ENCODE measurements at places on chromosomes 12 and 14.

DNA sequence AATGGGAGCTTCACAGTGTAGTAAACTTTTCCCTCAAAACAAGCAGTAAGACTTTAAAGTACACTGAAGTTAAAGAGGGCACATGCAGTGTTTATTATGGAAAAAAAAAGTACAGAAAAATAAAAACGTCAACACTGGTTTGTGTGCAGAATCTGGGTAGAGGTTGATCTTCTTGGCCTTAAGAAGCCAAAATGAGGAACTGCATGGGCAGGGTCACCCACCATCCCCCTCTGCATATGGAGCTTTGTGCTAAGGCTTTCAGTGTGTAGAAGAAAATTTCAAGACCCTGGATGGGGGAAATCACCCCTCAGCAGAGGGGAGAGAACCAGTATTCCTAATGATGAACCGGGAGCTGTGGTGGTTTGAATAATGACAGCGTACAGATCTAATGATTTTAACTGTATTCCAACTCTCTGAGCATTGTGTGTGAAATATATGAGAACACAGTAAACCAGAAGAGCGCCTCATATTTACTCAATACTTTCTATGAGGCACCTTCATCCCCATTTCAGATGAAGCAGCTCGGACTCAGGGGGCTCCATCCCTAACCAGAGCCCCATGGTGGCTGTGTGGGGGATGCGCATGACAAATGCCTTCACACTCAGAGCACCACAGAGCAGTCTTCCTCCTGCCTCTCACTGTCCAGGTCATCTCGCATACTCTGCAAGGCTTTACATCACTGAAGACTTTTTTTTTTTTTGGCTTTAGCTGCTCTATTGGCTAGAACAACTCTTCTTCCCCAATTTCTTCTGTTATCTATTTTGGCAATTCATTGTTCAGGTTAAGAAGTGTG is 33.4 kb downstream of the ACADS start:
- DNase-seq, result no peak

DNA sequence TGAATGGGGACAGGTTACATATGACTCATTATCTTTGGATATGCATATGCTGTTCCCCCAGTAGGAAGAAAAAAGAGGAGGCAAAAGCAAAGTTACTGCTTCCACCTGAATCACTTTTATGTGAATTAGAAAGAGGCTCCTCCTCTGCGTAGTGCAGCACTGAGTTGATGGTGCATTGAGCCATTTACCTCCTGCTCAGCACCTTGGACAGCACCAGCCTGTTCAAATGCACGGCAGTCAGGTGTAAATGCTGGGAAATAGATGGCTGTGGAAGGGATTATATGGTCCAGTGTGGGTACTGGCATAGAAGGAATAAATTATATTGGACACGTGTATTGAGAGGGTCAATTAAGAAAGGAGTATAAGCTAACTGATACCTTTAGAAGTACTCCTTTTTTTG is 541.9 kb upstream of the SEL1L start:
- DNase-seq, result no peak

- no peak for DNase-seq
Observed at GRCh38 chr14:45641541-45641940, 388.5 kb upstream of the MIS18BP1 start.

DNA sequence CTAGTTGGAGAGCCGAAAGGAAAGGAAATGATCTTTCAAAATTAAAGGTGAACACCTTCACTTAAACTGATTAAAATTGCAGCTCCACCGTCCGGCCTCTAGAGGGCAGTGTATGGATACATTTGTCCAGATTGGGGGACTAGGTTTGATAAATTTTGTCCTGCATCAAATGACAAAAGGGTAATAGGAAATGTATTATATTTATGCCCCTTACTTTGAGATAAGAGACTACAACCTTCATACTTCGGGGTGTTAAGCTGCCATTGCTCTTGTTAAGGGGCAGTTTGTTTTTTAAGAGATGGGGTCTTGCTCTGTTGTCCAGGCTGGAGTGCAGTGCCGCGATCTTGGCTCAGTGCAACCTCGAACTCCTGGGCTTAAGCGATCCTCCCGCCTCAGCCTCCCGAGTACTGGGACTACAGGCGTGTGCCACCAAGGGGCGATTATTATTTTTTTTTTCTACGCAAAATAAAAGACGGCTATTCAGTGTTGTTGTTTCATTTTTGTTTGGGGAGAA is 818 bp upstream of the SUOX start:
- DNase-seq, result no peak

DNA sequence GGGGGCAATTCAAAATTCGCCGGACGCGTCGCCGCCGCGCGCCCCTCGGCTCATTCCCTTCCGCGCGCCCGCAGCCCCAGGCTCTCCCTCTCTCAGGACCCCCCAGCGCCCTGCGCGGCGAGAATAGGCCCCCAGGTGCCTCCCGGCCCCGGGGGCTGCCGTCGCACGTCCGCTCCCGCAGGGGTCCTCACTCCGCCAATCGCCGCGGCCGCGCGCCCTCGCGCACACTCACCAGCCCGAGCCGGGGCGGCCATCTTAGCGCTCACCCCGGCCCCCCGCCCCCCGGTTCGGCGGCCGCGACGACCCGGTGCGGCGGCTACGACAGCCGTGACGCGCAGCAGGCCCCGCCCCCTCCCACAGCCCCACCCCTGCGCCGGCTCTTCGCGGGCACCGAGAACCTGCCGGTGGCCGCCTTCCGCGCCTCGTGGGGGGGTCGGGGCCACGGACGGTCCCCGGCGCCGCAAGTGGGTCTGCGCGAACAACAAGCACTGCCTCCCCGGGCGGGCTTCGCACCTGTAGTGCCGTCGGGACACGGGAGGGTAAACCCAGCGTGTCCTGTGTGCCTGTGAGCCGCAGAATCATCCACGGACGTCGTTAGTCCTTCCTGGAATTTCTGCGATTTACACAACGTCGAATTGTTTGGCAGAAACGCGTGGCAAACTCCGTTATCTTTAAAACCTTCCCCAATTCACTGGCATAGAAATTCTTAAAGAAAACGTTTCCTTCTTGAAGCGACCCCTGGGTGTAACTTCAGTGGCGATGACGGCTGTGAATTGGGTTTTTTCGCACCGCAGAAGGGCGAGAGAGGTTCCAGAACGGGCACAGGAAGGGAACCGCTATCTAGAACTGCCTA is 2.5 kb downstream of the USP44 start:
- DNase-seq, result no peak

DNA sequence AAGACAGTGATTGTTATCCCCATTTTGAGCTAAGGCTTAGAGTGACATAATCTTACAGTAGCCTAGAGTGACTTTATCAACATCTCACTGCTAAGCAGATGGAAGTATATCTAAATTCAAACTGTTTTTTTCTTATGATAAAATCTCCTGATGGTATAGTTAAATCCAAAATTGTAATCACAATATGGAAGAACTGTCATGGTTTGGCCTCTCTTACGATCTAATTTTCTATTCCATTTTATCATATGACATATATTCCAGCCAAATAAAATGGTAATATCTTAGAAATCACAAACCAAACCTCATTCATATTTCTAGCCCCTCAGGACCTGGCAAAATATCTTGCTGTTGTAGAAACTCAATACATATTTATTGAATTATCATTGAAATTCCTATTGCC is 864.7 kb downstream of the SLC6A15 start:
- DNase-seq, result no peak

DNA sequence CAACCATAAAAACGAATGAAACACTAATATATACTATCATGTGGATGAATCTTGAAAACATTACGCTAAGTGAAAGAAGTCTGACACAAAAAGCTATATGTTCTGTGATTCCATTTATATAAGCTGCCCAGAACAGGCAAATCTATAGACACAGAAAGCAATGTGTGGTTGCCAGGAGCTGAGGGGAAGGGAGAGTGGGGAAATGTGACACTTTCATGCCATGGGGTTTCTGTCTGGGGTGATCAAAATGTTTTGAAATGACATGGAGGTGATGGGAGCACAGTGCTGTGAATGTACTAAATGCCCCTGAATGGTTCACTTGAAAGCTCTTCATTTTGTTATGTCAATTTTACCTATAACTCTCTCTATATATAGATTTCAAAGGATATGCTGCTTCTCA is 30.1 kb downstream of the ATG14 start:
- no peak for DNase-seq

- peak; percentile 35 for DNase-seq
Observed at GRCh38 chr12:55830601-55831446, 1.4 kb upstream of the DNAJC14 start.

DNA sequence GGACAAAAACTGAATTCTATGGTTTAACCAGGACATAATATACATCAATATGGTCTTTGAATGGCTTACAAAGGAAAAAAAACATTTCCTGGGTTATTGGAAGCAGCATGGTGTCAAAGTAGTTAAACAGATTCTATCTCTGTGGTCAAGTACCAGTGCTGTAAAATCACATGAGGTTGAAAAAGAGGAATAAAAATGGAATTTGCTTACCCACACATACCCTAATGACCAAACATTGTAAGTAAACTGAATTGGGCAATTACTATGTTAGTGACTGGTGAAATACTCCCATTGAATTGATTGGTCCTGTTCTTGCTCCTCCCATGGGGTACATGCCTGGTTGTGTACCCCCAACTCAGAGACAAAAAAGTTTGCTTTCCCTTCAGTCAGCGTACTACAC is 19.6 kb downstream of the IFNG start:
- DNase-seq, result no peak

- DNase-seq, result no peak
Observed at GRCh38 chr14:50823762-50824636, 7.0 kb downstream of the NIN start.

DNA sequence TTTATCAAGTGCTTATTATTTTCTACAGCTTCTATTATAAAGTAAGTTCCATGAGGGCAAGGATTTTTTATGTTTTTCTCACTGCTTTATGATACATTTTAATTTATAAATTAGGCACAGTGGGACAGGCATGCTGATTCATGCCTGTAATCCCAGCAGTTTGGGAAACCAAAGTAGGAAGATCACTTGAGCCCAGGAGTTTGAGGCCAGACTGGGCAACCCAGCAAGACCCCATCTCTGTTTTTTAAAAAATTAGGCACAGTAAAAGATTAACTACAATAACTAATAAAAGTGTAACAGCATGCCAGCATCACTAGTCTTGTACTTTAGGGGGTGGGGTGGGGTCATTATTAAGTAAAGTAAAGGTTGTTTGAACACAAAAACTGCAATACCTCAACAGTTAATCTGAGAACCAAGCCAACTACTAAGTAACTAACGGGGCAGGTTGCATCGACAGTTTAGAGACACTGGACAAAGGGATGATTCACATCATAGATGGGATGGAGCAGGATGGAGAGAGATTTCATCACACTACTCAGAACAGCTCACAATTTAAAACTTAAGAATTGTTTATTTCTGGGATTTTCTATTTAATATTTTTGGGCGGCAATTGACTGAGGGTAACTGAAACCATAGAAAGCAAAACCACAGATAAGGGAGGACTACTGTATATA is 119.5 kb downstream of the PLEKHA5 start:
- DNase-seq, result peak; percentile 40

GRCh38 chr12:19095331-19095730 is 34.2 kb upstream of the PLEKHA5 start:
- no peak for DNase-seq

DNA sequence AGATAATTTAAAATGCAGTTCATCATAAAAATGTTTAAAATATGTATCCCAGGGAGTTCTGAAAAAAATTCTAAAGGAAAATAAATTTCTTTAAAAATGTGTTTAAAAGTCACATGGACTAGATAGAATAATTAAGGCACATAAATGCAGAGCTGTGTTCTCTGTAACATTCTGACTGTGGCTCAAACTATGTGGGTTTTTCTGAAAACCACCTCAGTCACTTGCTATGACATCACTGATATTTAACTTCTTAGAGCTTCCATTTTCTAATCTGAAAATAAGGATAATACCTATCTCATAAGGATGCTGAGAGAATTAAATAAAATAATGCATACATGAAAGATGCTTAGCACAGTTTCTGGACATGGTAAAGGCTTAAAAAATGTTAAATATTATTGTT is 107.3 kb downstream of the SLC41A2 start:
- DNase-seq, result no peak

GRCh38 chr12:18443768-18444437 is 182.6 kb downstream of the PIK3C2G start:
- DNase-seq, result no peak

DNA sequence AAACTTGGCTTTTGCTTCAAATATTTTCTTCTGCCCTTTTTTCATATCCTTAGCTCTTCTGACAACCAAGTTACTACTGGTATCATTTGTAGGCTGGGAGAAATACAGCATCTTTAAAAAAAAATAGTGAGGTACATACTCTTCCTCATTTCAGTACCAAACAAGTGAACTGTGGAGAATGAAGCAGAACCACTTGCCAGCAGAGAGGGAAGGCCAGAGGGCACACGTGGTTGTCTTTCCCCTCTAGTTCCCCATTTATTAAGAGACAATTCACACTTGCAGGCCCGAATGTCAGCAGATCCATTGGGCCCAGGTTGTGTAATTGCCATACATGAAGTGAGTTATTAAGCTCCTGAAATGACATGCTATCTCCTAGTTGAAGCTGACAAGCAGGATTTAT is 3.2 kb downstream of the SUSD6 start:
- DNase-seq, result no peak

DNA sequence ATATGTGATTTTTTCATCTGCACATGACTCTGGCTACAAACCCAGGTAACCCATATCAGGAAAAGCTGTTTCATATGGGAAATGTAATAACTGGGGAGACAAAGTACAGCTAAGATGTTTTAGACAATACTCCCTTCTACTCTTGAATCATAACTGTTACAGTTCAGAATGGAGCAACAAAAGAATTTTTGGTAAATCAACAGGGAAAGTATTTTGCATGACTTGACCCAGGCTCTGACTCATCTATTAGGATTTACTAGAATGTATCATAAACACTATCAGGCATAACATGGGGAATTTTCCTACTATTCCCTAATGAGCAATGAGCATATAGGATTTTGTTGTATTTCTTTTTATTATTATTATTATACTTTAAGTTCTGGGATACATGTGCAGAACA is 553.0 kb downstream of the SLC16A7 start:
- DNase-seq, result peak; percentile 93

DNA sequence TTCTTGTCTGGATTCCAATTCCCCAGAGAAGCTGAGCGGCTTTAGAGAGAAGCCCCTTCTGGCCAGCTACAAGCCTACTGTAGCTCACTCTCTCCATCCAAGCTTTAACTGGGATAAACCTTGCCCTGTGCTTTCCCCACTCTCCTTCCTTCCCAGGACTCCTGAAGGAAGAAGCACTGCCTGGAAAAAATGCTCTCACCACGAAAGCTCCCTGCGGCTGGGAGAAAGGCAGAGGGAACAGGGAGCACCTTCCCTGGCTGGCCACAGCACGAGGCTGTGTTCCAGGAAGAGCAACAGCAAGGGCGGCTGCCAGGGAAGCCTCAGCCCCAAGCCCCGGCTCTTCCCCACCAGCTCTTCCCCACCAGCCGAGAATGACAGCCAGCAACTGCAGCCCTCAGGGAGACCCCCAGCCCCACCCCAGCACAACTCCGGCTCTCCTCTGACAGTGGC is 40.8 kb upstream of the PNMA1 start:
- DNase-seq, result no peak
